CD4-positive, alpha-beta T cell treated with Interleukin-6 for 4 hours (primary cell): ENCODE measurements at places on chromosomes 12 and 14.

DNA sequence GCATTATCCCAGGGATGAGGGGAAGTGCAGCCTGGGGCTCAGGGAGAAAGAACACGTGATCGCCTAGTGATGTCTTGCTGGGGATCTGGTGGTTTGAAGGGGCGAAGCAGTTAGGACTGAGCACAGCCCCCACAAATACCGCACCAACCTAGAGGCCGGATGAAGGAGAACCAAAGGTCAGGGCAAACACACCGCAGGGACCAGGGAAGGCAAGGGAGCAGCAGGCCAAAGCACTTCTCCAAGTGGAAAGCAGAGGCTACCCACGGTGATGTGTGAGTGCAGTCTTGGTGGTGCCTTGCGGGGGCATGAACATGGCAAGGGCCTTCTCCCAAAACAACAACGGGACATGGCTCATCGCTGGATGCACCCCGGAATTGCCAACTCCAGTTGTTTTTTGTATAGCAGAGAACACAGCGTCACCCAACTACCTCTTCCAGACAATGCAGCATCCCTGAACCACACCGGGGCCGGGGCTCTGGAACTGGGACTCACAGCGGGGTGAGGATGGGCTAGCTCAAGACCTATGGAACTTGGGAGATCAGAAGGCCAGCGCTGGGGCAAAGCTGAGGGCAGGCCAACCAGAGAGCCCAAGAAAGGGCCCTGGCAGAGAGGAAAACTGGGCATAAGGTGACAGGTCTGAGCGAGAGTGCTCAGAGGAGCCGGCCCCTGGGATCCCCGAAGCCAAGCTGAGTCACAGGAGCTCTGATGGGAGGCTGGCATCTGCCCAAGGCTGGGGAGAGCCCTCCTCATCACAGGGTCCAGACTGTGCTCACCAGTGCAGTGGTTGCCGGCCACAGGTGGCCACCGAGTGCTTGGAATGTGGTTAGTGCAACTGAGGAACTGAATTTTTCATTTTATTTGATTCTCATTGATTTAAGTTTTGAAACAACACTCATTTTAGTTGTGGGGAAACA is 11.1 kb downstream of the GALNT16 start:
- DNase-seq, result no peak

DNA sequence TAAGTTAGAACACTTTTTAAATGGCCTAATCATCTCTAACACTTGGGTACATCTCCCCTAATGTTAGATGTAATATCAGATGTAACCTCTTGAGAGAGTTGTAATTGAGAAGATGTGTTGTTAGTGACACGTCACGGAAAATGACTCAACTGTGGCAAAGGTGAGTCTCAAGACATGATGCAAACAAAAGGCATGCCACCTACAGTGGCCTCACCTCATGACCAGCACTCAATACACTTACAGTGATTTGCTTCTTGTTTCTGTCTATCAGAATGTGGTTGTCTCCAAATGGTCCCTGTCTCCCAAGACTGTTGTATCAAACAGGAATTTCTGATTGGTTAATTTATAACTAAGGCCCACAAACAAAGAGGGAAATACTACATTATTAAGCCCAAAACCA is 91.2 kb downstream of the SLC25A21 start:
- no peak for DNase-seq

- DNase-seq, result no peak
These were observed 5.9 kb upstream of the DEGS2 start for GRCh38 chr14:100165376-100165775.

DNA sequence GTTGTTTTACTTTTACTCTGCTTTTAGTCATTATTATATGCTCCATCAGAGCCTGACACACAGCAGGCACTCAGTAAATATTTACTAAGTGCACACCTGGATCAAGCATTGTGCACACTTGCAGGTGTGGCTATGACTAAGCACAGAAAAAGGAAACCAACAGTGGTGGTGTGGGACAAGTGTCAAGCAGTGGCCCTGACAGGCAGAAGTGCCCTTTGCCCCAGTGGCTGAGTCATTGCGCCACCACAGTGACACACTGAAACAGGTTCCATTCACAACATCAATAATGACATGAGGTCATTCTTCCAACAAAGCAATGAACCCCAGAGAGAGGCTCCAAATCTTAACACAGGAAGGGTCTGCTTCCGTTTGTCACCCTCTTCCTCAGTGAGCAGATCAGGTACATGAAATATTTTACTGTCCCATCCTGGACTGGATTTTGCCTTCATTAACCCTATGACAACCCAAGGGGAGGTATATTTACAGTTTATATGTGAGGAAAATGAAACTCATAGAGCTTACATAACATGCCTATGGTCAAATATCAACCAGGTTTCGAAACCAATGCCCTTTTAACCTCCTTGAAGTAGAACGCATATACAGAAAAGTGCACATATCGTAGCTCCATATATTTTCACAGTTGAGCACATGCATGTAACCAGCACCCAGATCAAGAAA is 82.6 kb upstream of the GTF2A1 start:
- DNase-seq, result peak; percentile 2

DNA sequence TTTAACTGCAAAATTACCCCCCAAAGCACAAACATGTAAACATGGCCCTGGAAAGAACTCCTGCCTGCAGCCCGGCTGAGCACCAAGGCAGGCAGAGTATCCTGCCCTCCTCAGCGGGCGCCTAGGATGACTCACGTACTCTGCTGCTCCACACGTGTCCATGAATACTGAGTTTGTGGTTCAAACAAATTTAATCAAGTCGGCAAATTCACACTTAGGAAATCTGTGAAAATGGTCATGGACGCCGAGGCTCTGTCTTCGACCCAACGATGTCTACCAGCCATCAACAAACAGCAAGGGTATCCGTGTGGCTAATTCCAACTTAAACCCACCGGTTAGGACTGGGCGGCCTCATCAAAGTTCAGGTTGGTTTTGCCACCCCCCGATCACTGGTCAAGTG is 25.5 kb downstream of the GOLGA3 start:
- no peak for DNase-seq

DNA sequence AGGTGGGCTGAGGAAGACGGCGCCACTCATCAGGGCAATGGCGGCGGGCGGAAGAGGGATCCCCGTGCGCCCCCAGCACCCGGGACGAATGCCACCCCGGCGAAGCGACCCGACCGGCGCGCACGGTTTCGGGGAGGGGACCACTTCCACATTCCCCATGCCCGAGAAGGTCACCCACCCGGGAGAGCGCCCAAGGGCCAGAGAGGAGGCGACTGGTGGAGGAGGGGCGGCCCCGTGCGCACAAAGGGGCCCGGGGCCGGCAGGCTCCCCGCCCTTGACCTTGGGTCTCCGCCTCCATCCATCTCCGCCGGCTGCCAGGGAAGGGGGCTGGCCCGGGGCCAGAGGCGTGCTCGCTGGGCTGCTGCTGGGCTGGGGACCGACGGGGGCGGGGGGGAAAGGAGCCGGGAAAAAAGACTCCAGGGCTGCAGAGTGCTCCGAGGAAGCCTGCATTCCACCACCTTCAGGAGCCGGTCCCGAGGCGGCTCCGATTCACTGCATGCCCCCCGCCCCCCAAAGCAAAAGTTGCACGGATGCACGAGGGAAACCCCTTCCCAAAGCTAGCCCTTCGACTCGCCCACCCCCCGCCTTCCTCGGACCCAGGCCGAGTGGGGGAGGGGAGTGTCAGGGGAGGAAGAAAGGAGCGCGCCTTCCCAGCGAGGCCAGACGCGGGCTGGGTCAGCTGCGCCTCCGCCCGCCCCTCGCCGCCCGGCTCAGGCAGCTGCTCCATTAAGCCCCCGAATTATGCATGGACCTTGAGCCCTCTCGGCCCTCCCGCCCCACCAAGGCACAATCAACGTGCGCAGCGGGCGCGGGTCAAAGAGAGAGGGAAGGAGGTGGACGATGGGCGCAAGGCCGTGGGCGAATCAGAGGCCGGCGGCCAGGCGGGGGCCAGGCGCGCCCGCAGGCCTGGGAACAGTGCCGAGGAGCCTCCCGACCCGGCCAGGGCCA is 26.2 kb downstream of the BCL11B start:
- DNase-seq, result peak; percentile 43

DNA sequence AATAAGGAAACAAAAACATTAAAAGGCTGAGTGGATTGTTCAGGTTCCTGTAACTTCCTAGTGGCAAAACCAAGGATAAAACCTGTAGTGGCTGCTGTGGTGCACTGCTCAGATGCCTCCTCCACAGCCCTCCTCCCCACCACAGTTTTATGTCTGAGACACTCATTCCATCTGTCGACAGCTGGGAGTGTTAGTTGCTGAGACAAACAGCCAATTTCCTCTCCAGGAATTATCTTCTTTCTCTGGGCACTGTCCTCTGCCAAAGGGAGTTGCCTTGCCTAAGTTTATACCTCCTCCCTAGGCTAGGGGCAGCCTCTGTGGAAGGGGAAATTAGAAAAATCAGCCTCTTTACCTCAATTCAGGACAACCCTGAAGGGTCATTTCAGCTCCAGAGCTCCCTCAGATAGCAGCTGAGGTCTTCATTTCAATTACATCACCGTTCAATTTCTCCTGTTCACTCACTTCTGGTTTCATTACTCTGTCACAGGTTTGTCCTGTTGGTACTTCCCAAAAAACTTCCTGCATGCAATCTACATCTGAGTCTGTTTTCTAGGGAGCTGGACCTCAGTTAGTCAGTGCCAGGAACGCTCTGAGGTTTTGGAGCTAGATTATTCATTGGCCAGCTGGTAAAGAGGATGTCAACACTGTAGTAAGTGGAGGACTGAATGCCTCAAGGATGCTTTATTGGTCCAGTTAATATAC is 74.9 kb upstream of the ATP2B1 start:
- no peak for DNase-seq

- no peak for DNase-seq
These were observed 27.5 kb downstream of the RIC8B start for GRCh38 chr12:106801830-106802533.
